Suppressor macrophage treated with lipopolysaccharide for 4 hours (primary cell): ENCODE measurements at places on chromosomes 3 and 15.

DNA sequence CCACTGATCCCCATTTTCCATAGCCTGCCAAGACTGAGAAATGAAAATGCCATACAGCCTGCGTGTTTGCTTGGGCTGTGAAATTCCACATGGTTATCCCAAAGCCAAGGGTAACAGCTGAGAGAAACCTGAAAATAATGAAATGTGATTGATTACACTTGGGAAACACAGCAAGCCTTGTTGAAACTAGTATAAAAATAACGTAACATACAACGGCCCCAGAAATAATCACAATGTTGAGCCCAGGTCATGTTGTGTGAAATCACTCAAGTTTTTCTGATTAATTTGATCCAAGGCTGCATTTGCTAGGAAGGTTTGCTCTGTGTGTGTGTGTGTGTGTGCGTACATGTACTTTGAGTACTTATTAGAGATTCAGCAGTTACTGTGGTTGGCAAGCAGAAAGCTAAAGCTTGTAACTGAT is 269.0 kb downstream of the OXSM start:
- no peak for DNase-seq

DNA sequence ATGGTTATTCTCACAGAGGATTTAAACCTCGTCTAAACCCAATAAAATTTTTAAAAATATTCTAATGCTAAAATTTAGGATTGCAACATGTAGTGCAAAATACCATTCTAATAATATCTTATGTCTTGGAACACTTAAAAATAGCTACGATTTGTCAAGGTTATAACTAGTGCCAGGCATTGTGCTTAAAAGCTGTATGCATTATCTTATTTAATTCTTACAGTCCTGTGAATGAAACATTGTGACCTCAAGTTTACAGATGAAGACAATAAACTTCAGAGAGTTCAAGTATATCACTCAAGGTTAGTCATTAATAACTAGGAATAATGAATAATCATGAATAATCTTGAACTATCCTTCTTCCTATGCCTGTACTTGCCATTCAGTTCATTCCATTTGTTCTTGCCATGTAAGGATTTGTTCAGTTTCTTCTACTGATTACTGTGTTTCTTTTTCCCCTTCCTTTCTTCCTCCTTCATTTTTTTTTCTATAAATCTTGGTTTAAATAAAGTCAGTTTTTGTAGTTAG is 897.6 kb upstream of the NR2F2 start:
- no peak for DNase-seq

GRCh38 chr3:196169836-196170240 is 41.4 kb downstream of the ZDHHC19 start:
- DNase-seq = peak; percentile 92

GRCh38 chr3:56005196-56005805 is 463.0 kb downstream of the ERC2 start:
- no peak for DNase-seq

GRCh38 chr3:9384141-9384828 is 13.1 kb upstream of the SETD5 start:
- DNase-seq = peak; percentile 31

DNA sequence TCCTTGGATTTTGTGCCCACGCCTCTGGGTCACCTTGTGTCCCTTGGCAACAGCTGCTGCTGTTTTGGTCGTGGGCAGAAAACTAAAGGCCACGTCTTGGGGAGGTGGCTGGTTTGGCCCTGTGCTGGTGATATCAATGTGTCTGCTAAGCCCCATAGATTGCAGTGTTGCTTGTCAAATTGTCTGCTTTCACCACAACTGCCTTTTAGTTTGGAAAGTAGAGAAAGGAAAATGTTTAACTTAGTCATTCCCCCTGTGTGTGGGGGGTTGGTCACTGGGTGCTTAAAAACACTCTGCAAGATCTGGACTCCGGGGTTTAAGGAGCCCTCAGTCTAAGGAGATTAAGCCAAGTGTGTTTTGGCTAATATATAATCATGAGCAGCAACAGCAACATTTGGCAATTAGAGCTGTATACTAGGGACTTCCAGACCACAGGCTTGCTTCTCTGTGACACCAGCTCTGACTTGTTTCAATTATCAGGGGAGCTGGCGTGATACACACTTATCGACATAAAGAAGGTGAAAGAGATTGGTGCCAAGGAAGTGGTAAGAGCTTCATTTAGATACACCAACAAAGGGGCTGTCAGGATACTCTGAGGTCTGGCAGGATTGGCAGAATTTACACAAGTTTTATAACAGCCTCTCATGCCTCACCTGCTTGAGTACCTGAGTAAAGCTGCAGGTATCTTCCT is 3.5 kb downstream of the SMAD3 start:
- no peak for DNase-seq
